GM04503 (cell line): ENCODE measurements at places on chromosomes 2 and 18.

- no peak for DNase-seq
Measured at GRCh38 chr2:191632426-191632825, 45.5 kb upstream of the NABP1 start.

DNA sequence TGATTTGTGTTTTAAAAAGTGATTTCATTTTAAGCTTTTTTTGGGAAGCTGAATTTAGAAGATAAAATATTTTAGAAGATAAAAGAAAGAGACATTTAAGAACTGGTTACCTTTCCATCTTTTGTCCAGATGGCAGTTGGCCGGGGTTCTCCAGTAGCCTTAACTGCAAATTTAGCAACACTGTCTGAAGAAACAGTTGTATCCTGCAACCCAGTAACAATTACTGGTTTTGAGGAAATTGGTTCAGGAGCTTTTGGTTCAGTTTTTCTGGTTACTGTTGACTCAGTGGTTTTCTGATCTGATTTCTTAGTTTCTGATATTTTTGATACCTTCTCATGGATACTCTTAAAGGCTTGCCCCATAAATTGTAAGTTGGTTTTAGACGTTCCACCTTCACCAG lies 49.9 kb downstream of the PLEKHA3 start:
- no peak for DNase-seq

DNA sequence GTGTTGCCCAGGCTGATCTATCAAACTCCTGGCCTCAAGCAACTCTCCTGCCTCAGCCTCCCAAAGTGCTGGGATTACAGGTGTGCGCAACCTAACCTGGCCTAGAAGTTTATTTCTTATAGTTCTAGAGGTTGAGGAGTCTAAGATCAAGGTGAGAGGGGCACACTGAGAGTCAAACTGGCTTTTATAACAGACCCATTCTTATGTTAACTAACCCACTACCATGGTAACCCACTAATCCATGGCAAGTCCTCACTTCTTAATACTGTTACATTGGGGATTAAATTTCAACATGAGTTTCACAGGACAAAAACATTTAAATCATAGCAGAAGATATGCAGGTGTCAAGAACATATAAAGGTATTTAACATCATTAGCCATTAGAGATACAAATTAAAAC lies 50.6 kb downstream of the MDH1 start:
- no peak for DNase-seq

GRCh38 chr18:76678248-76678647 lies 144.1 kb upstream of the ZNF236 start:
- DNase-seq, result no peak

- no peak for DNase-seq
Measured at GRCh38 chr2:29206941-29207340, 91.7 kb downstream of the CLIP4 start.

GRCh38 chr2:119180892-119181291 lies 22.3 kb upstream of the C1QL2 start:
- no peak for DNase-seq

GRCh38 chr2:134845719-134846118 lies 7.3 kb downstream of the ACMSD start:
- DNase-seq, result no peak

- no peak for DNase-seq
Measured at GRCh38 chr2:106664669-106665068, 177.5 kb downstream of the CD8B2 start.

DNA sequence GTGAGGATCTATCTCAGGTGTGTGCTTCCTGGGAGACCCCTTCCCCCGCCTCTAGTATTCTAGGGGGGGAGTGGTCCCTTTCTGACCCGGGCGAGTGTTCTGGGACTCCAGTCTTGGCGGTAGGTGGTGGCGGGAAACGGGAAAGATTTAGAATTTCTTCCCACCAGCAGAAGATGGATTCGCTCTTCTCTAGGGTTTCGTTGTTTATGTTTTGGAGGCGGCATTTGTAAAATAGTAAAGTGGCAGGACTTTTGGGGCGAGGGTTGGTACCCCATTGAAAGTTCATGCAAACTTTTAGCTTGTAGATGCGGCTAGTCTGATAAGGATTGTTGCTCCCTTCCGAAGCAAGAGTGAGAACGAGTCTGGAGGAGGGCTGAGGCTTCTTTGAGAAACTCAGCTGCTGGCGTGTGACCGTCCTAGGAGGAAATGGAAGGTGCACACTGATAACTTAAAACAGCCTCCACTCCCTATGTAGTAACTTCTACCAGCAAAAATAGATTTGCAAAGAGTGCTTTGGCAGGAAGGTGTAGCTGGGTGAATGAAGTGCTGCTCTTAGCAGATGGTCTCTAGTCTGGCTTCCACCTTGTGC lies 412 bp downstream of the GPD2 start:
- DNase-seq, result no peak

- DNase-seq, result no peak
Measured at GRCh38 chr2:68115965-68116364, 41.7 kb upstream of the PNO1 start.

DNA sequence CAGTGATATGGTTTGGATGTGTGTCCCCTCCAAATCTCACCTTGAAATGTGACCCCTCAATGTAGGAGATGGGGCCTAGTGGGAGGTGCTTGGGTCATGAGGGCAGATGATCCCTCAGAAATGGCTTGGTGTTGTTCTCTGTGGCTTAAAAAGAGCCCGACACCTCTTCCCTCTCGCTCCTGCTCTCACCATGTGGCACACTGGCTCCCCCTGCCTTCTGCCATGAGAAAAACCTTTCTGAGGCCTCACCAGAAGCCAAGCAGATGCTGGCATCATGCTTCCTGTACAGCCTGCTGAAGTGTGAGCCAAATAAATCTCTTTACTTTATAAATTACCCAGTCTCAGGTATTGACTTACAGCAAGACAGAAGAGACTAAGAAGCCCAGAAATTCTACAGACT lies 357.1 kb downstream of the NRXN1 start:
- no peak for DNase-seq
